ENCODE measurements at places on chromosomes 7 and 10.

GRCh38 chr10:130927157-130927556 lies 384.4 kb downstream of the TCERG1L start:
- no peaks in the 10 kb centered on the region for H3K27me3 ChIP-seq
- H3K4me1 ChIP-seq, result no peaks in the 10 kb centered on the region
- no peaks in the 10 kb centered on the region for H3K36me3 ChIP-seq
- no peak overlapping the region for H3K4me3 ChIP-seq
- H3K27ac ChIP-seq, result no peak overlapping the region

- no peak for DNase-seq
- no peaks in the 10 kb centered on the region for H3K36me3 ChIP-seq
- no peak overlapping the region for H3K4me3 ChIP-seq
- no peaks in the 10 kb centered on the region for H3K27me3 ChIP-seq
- no peak overlapping the region for H3K27ac ChIP-seq
Observed at GRCh38 chr7:8278183-8278582, 16.2 kb upstream of the ICA1 start.

DNA sequence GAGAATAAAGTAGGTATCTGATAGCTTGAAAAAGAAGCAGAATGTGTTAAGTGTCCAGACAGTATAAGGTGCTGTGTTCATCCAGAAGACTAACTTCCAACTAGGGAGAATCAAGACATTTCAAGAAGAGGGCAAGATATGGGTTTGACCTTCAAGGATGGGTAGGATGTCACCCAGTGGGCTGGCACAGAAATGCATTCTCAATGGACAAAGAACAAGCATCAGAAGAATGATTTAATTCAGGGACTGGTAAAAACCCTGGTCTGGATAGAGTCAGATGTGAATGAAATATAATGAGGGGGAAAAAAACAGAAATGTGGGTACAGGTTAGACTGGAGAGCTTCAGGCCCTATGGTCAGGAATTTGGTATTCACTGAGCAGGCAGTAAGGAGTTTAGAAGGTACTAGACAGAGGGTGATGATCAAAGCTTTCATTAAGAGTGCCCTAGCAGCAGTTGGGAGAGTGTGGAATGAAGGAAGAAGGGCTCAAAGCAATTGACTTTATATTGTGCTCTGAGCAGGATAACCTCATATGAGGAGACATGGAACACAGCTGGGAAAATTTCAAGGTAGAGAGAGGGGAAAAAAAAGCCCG lies 180.7 kb upstream of the ANK3 start:
- H3K27me3 ChIP-seq, result no peaks in the 10 kb centered on the region
- no peak overlapping the region for H3K27ac ChIP-seq
- no peaks in the 10 kb centered on the region for H3K36me3 ChIP-seq
- peaks cover 7% of the 10 kb centered on the region for H3K4me1 ChIP-seq
- DNase-seq, result no peak
- H3K4me3 ChIP-seq, result no peak overlapping the region

- H3K4me3 ChIP-seq, result no peak overlapping the region
- H3K27ac ChIP-seq, result no peak overlapping the region
- H3K27me3 ChIP-seq, result no peaks in the 10 kb centered on the region
- peaks cover 6% of the 10 kb centered on the region for H3K4me1 ChIP-seq
- H3K36me3 ChIP-seq, result peaks cover 3% of the 10 kb centered on the region
- DNase-seq, result no peak
Observed at GRCh38 chr7:22861576-22861975, 38.9 kb upstream of the TOMM7 start.

DNA sequence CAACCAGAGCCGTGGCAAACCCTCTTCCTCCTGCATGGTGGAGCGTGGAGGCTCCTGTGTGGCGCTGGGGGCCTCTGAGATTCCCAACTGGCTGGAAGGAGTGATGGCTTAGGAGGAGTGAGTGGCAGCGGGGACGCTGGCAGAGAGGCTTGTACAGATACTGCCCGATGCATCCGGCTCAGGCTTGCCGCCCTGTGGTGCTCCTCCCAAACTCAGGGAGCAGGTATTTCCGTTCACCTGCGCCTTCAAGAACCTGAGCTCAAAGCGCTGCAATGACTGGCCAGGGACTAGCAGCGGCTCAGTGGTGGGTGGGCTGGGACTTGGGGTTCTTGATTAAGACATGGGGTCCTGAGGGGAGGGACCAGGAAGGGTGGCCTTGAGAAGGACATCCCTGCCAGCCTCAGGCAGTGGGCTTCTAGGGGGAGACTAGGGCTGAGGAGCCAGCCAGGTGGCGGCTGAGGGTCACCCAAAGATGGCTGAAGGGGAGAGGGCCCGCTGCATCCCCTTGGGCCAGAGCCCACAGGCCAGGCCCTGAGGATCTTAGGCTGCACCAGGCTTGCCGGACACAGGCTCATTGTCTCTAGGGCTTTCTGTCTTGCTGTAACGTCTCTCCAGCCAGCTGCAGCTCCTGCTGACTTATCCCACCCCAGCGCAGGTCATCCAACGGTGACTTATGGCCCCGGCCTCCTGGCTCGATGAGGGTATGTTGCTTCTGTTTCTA lies 3.2 kb downstream of the ZNF775 start:
- no peak overlapping the region for H3K4me3 ChIP-seq
- peak overlapping the region; percentile 93 for H3K27ac ChIP-seq
- no peak for DNase-seq

GRCh38 chr7:136655414-136655813 lies 213.0 kb upstream of the CHRM2 start:
- H3K4me1 ChIP-seq, result no peaks in the 10 kb centered on the region
- no peak for DNase-seq
- H3K4me3 ChIP-seq, result no peak overlapping the region
- no peaks in the 10 kb centered on the region for H3K27me3 ChIP-seq

DNA sequence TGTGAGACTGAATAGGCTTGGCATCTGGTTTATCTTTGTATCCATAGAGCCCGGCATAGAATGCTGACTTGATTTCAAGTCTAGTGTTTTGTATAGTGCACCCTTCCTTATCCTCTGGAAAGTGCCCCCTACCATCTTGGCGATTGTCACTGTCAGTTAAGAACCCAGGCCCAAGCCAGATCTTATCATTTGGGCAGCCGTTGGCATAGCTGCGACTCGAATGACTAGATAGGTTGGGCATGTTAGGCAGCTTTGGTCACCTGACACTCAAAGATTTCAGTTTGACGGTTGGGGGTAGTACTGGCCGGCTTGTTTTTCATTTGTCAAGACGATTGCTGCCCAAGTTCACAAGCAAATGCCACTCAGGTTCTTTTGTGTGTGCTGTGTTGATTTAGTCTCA lies 6.6 kb downstream of the NIPSNAP2 start:
- no peak overlapping the region for H3K4me3 ChIP-seq
- H3K27ac ChIP-seq, result no peak overlapping the region
- H3K4me1 ChIP-seq, result no peaks in the 10 kb centered on the region
- peaks cover 1% of the 10 kb centered on the region for H3K36me3 ChIP-seq
- no peaks in the 10 kb centered on the region for H3K27me3 ChIP-seq
- DNase-seq, result no peak

GRCh38 chr7:44194069-44194468 lies 4.8 kb upstream of the GCK start:
- no peak for DNase-seq
- no peaks in the 10 kb centered on the region for H3K4me1 ChIP-seq
- H3K27me3 ChIP-seq, result no peaks in the 10 kb centered on the region
- no peak overlapping the region for H3K4me3 ChIP-seq

DNA sequence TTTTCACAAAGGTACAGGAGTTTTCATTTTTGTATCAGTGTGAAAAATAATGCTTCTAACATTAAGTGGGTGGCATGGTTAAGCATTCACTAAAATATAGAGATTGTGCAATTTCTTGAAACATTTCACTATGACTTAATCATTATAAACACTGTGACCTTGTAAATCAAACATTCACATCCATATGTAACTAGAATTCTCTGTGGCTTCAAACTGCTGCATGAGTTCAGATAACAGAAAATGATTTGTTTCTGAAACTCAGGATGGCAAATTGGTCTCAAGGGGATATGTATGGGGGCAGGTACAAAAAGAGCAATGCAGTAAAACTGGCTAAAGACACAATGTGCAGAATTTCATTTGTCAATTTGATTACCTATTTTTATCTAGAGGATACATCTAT lies 3.8 kb downstream of the FAM133B start:
- no peaks in the 10 kb centered on the region for H3K27me3 ChIP-seq
- H3K27ac ChIP-seq, result no peak overlapping the region
- DNase-seq, result no peak
- no peaks in the 10 kb centered on the region for H3K36me3 ChIP-seq

DNA sequence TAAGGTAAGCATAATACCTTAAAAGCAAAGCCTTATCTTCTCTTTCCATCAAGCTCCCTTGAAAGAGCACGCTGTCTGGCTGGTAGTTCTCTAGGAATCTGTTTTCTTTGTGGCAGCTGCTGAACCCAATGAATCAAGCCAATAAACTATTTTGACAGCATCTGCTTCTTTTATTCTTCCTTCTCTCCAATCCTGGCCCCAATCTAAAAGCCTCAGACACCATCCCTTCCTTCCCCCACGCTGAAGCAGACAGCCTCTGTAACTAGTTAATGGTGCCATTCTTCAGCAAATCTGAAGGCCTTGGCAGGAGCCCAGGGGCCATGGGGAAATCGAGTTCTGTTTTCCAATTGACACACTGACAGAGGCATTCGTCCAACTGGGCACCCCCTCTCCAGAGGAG lies 186.6 kb upstream of the LYZL1 start:
- DNase-seq, result no peak
- peak overlapping the region; percentile 62 for H3K27ac ChIP-seq
- no peaks in the 10 kb centered on the region for H3K36me3 ChIP-seq

- H3K27me3 ChIP-seq, result no peaks in the 10 kb centered on the region
- H3K4me3 ChIP-seq, result no peak overlapping the region
- H3K36me3 ChIP-seq, result no peaks in the 10 kb centered on the region
- DNase-seq, result no peak
- H3K4me1 ChIP-seq, result no peaks in the 10 kb centered on the region
- no peak overlapping the region for H3K27ac ChIP-seq
Observed at GRCh38 chr7:19369806-19370205, 224.6 kb upstream of the FERD3L start.

- H3K4me1 ChIP-seq, result peaks cover 8% of the 10 kb centered on the region
- H3K4me3 ChIP-seq, result peak overlapping the region; percentile 57
- no peaks in the 10 kb centered on the region for H3K27me3 ChIP-seq
- H3K36me3 ChIP-seq, result no peaks in the 10 kb centered on the region
- H3K27ac ChIP-seq, result peak overlapping the region; percentile 55
Observed at GRCh38 chr7:139108266-139109187, 993 bp downstream of the ZC3HAV1 start.

GRCh38 chr10:10854725-10855124 lies 162.9 kb upstream of the CELF2 start:
- no peaks in the 10 kb centered on the region for H3K27me3 ChIP-seq
- H3K36me3 ChIP-seq, result no peaks in the 10 kb centered on the region
- no peak overlapping the region for H3K27ac ChIP-seq
- no peak overlapping the region for H3K4me3 ChIP-seq
- no peak for DNase-seq
- H3K4me1 ChIP-seq, result no peaks in the 10 kb centered on the region

DNA sequence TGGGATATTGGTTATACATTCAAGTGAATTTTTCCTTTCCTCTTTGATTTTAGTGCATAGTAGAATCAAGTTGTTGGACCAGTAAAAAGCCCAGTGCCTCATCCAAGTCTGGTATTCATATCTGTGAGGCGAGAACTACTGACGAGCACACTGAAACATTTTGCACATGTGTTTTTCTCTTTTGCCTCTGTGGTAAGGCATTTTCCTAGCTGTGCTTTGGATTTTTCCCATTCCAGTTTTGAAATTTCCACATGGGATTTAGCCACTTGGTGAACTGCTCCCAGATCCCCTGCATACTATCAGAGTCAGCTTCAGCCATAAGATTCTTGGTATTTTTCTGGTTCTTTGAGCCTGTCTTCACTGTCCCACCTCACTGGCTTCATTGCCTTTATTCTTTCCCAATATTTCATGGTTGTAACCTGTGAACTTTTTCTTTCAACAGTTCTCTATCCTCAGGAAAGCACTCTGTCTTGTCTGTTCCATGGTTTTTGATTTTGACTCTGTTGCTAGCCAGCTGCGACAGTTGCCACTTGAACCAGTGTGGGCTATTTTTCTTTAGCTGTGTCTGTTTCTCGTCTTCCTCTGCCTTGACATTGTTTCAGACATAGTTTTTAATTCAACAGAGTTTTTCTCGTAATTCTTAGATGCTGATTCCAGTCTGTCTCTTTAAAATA lies 239.0 kb downstream of the REEP3 start:
- H3K4me3 ChIP-seq, result no peak overlapping the region
- no peak overlapping the region for H3K27ac ChIP-seq
- no peaks in the 10 kb centered on the region for H3K27me3 ChIP-seq
- DNase-seq, result no peak
- no peaks in the 10 kb centered on the region for H3K4me1 ChIP-seq
- no peaks in the 10 kb centered on the region for H3K36me3 ChIP-seq

DNA sequence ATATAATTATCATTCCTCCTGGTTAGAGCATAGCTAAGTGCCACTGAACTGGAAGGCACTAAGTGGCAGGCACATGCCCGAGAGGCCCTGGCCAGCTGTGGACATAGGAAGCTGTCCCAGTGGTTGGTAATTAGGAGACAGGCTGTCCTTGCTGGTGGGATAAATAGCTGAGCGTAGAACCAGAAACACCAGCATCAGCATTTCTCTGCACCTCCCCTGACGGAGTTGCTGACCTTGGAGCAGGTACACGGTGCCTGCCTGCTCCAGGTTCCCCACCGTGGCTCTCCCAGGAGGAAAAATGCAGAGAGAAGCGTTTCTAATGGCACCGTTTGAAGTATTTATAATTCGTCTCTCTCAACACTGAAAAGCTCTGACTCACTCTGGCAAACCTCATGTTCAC lies 5.6 kb upstream of the ABLIM1 start:
- H3K27ac ChIP-seq, result no peak overlapping the region
- no peaks in the 10 kb centered on the region for H3K27me3 ChIP-seq
- H3K4me3 ChIP-seq, result no peak overlapping the region
- no peaks in the 10 kb centered on the region for H3K36me3 ChIP-seq
- no peaks in the 10 kb centered on the region for H3K4me1 ChIP-seq

DNA sequence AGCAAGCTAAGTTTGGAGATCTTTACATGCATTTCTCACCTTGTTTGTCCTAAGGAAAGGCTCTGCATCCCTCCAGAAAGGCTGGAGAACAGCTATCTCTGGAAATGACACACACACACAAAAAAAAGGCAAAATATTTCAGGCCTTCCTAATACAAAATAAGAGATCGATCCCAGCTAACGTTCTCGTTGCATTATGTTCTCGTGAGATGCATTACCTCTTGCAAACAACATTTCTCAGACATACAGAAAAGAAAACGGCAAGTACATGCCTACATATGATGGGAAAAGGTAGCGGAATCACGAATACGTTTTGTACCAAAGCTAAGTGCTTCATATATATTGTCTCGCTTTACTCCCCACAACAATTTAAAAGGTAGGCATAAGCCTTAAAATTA lies 488 bp downstream of the MTERF1 start:
- peak overlapping the region; percentile 51 for H3K4me3 ChIP-seq
- DNase-seq, result no peak
- no peaks in the 10 kb centered on the region for H3K4me1 ChIP-seq

DNA sequence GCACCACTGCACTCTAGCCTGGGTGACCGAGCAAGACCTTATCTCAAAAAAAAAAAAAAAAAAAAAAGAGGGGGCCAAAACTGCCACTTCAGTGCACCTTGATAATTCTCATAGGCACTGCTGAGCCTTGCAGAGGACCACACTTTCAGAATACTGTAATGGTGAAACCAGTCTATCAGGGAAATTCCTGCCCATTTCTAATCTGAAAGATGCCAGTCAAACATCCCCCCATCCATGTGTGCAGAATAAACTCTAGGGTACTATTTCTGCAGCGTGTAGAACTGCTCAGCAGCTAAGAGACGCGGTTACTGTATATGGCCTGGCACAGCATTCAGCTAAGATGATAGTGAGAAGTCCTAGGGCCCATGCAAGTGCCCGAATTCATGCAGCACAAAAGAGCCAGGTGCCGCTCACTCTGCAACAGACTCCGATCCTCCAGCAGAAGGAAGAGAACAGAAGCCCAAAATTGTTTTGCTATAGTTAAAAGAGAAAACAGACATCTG lies 286.8 kb upstream of the KLF14 start:
- DNase-seq, result no peak
- H3K27ac ChIP-seq, result no peak overlapping the region
- peaks cover 4% of the 10 kb centered on the region for H3K4me1 ChIP-seq
- H3K4me3 ChIP-seq, result no peak overlapping the region
- H3K27me3 ChIP-seq, result no peaks in the 10 kb centered on the region

Measured in Caco-2 (cell line).